ENCODE measurements at places on chromosomes 3 and 15.

DNA sequence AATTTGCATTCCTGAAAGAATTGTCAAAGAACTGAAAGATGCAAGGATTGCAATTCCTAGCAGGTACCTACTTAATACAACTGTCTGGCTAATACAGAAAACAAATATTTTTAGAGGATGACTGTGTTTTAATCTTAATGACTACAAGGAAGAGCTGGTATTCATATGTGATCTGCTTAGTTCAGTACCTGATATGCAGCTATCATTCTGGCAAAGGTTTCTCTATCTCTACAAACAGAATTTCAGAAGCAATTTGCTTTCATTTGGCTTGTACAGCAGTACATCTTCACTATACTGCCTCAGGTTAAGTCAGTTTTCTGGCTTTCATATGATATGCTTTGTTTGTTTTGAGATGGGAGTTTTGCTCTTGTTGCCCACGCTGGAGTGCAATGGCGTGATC lies 51.3 kb downstream of the TBL1XR1 start:
- DNase-seq, result no peak

- DNase-seq, result no peak
Measured at GRCh38 chr3:181134873-181135272, 145.3 kb upstream of the DNAJC19 start.

- no peak for DNase-seq
Measured at GRCh38 chr15:62482785-62483429, 317.8 kb upstream of the C2CD4B start.

GRCh38 chr3:79405183-79405582 lies 362.6 kb downstream of the ROBO1 start:
- DNase-seq, result no peak

- no peak for DNase-seq
Measured at GRCh38 chr3:16704941-16705340, 99.7 kb upstream of the DAZL start.

DNA sequence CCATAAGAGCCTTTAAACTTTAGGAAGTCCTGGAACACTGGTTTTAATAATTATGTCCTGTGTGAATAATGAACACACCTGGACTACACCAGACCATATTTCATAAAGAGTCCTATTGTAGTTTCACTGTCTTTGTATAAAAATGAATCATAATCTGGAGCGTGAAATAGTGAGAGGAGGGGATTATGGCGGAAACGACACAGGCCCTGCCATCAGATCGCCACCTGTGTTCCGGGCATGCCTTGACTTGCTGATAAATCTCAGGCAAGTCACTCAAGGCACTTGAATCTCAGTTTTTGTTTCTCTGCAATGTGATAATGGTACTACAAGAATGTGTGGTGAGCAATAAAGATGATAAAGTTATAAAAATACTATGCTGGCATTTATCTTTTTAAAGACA lies 995.5 kb downstream of the MCTP2 start:
- no peak for DNase-seq

DNA sequence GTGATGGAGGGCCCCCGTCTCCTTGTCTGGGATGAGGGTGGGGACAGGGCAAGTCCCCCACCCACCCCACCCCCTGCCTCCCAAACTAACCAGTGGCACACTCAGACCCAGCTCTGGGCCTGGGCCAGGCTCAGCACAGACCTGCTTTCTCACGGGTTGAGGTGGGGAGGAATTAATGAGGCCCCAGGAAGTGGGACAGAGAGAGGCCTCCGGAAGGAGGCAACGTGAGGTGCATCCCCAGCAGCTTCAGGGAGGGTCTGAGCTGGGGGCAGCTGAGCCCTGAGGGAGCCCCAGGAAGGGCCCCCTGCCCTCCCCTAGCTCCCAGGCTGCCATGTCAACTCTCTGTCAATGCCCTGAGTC lies 15.0 kb upstream of the GNAI2 start:
- no peak for DNase-seq

DNA sequence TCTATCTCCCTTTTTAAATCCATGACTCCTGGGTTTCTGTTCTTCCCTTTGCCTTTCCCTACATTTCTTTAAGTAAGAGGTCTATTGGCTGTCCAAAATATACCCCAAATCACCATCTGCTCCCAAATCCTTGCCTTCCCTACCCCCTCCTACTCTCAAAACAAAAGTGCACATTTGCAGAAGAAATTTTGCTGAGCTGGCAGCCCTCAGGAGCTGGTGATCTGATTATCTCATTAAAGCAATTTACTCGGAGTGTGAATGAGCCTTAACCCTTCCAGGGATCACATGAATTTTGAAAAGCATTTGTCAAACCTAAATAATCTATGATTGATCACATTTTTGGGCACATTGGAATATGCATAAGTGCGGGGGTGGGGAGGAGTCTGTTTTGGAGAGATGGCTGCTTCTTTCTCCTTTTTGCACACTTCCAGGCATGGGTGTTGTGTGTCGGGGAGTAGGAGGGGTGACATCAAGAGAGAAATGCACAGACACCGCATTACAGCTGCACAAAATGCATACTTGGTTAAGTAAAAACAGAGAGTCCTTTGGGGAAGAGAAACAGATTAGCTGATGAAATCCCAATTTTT lies 892.6 kb downstream of the TUSC7 start:
- DNase-seq, result no peak

GRCh38 chr3:186949281-186949982 lies 19.1 kb downstream of the ST6GAL1 start:
- DNase-seq, result no peak

GRCh38 chr3:33505027-33505426 lies 64.8 kb upstream of the UBP1 start:
- DNase-seq, result no peak

DNA sequence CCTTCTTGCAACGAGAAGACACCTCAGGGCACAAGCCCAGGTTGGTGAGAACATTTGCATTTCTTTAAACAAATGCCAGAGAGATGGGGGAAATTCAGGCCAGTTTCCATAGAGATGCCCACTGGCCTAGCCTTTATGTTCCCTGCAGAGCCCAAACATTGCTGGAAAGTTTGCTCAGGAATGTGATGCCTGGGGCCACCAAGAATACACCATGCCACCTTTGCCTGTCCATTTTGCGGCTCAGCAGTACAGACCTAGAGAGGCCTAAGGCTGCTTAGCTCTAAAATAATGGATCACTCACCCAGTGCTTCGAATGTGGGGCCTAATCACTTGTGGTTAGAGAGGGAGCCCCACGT lies 210.0 kb downstream of the RPLP1 start:
- no peak for DNase-seq

DNA sequence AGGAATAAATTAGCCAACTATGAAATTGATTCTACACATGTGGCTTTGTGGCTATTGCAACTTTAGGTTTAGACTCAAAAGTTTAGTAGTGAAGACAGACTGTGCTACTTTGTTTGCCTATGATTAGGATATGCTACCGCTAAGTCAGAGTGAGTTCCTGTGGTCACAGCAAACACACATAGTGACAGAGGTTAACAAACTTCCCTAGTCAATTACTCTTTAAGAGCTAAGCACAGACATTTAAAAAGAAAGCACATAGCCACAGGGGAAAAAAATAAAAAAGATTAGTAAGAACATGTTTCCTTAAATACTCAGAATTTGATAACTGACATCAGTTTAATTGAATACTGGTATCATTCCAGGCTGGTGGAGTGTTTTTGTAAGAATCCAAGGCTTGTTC lies 207.1 kb downstream of the GBE1 start:
- DNase-seq, result no peak

- no peak for DNase-seq
Measured at GRCh38 chr3:182226995-182227394, 515.3 kb downstream of the SOX2 start.

- DNase-seq, result no peak
Measured at GRCh38 chr15:50244959-50245624, 20.4 kb downstream of the HDC start.

DNA sequence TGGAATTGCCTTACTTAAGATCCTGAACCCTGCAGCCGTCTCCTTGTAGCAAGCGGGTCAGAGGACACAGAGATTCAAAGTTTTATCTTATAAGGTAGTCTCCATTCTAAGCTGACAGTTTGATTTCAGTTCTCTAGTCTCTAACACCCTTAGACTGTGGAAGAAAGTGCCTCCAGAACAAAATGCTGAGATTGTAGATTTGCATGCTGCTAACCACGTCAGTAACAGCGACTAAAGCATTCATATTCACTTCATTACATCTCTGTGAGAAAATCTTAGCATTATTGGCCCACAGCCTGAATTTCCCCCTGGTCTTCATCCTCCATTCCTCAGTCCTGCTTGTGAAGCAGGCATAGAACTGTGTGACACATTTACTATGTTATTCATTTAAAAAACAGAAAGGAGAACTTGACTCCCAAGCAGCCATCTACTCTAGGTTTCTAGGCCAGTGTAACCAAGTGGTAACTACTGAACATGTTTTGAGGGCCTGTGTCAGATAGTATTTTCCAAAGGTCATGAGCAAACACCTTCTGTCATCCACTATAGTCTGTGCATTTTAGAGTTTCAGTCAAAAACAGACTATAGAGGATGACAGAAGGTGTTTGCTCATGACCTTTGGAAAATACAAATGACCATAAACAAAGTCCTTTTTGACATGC lies 27.4 kb downstream of the ARIH2 start:
- no peak for DNase-seq
